Activated CD4-positive, alpha-beta T cell treated with anti-CD3 and anti-CD28 coated beads, Interleukin-2, amount 50 U/mL, for 1 hour (primary cell): ENCODE measurements at places on chromosomes 3 and 15.

- no peak for DNase-seq
These were observed 177.3 kb upstream of the WNT5A start for GRCh38 chr3:55664387-55664786.

DNA sequence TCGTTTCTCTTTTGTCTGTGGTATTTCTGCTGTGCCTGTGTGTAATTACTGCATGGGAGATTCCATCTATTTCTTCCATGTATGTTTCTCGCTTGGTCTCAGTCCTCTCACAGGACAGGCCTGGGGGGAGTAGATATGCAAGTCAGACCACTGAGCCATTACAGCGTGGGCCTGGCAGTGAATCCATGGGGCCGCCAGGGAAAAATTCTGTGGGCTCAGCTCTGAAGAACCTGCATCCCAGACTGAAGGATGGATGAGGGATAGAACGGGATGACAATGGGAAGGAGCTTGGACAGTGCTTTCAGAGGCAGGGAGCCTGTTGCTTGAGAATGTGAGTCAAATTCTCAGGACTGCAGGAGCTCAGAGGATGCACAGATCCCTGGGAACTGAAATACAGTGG, 24.8 kb downstream of the GRAMD2A start:
- DNase-seq = no peak

DNA sequence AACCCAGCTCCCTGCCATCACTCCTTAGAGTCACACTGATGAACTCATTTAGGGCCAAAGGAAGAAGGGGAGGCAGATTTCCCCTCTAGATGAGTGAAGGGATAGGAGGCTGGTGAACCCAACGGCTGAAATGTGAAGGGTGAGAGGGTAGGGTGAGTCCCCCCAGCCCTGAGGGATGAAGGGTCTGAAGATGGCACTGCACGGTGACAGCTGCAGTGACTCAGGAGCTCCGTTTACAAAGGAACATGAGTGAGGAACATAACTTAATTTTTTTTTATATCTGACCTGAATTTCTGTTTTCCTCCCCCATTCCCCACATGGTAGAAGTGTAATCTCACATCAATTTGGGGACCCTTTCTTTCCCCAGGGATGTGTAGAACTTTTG, 14.0 kb downstream of the SNX33 start:
- no peak for DNase-seq

DNA sequence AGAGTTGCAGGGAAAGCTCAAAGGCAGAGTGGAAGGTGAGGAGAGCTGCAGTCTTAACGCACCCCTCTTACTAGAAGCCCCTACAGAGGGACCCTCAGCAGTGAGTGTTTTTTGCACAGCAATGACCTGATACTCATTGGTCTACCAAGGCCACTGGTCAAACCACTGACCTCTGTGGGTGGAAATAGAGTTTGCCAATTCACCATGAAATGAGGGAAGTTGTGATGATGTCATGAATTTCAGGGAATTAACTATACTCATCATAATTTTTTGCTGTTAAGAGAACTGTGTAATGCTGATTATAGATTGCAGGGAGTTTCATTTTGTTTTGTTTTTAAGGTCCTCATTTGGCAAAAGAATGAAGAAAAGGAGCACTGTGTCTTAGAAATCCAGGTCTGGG, 101.7 kb upstream of the SMAD3 start:
- no peak for DNase-seq

GRCh38 chr15:73195166-73195565, 142.9 kb downstream of the NEO1 start:
- DNase-seq = no peak

- no peak for DNase-seq
These were observed 943 bp upstream of the PCSK6 start for GRCh38 chr15:101490408-101490891.

DNA sequence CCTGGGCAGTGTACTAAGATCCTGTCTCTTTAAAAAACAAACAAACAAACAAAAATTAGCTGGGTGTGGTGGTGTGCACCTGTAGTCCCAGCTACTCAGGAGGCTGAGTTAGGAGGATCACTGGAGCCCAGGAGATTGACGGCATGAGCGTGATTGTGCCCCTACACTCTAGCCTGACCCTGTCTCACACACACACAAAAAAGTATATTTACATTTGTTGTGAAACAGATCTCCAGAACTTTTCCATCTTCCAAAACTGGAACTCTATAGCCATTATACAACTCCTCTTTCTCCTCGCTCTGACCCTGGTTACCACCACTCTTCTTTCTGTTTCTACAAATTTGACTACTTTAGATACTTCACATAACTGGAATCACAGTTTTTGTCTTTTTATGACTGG, 56.0 kb upstream of the CCNB2 start:
- no peak for DNase-seq

DNA sequence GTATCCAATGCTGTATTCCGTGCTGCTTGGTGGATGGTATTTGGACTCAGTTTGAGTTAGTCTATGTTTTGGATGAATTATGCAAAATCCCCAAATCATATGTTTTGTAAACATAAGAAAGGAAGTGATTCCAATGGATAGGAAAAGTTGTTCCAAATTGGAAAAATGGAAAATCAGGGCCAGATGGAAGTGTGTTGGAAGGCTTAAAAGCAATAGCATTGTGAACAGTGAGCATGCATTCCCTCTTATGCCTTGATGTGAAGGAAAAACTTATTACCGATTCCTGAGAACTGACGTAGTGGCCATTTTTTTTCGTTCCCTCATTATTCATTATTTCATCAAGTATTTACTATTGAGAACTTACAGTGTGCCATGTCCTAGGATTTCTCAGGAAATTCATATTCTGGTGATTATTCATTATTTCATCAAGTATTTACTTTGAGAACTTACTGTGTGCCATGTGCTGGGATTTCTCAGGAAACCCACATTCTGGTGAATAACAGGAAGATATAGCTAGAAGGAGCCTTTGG, 144.1 kb upstream of the TPRG1 start:
- no peak for DNase-seq

GRCh38 chr3:52428151-52429005, 16.5 kb downstream of the SEMA3G start:
- peak; percentile 24 for DNase-seq

DNA sequence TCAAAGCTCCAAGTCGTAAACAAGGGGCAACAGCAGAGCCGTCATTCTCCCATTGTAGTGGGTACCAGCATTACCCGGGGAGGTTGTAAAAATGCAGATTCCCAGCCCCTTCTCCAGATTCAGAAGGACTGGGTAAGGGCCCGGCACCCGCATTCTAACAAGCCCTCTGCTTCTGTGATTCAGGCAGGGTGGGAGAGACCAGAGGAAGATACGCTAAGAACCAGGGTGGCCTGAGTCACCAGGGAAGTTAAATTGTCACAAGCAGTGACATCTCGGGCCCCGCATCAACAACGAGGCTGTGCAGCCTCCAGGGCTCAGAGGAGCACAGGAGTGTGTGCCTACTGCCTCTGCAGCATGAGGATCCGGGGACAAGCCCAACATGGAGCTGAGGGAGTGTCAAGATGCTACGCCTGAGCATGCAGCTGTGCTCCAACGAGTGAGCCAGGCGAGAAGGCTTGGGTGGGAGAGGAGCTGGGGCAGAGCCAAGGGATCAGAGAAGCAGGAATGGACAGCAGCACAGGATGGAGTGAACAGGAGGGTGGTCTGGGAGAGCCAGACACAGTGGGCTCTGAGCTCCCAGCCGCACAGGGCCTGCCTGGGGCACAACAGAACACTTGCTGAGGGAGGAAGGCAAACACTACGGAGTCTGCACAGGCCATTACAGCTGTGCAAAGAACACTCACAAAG, 68.5 kb downstream of the CPN2 start:
- no peak for DNase-seq

- no peak for DNase-seq
These were observed 271.4 kb downstream of the SQOR start for GRCh38 chr15:45906230-45906629.

DNA sequence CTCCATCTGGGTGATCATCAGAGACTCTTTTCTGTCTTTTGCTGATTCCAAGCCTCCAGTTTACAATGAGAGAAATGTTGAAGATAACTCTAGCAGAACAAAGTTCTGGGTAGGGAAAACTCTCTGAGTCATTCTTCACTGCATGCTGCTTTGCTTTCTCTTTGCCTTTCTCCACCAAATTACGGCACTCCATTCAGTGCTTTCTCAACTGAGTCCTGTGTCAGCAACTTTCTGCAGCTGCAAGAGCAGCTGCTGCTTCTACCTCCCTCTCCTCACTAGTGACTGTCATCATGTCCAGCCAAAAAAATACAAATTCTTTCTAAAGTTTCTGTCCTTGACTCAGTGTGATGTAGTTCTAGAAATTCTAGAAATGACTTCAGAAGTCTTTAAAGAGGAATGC, 953.8 kb downstream of the IGSF11 start:
- no peak for DNase-seq

DNA sequence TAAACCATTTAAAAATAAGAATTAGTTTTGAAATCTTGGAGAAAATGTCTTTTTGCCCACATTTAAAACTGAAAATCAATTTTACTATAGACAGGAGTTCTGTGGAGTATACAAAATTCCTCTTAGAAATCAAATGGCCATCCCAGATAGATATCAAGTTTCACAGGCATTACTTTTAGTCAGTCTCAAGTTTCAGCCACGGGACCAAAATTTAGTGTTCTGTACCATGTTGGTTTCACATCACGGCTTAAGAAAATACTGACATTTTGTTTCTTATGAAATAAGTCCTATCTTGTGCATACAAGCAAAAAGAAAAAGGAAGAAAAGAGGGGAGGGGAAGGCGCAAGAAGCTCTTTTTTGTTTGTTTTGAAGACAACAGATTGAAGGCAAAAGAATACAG, 45.7 kb downstream of the EIF2AK4 start:
- DNase-seq = no peak
